ENCODE measurements at places on chromosomes 16 and 17.
A peak's percentile ranks its signal among the peaks of the same experiment; 100 is the strongest.

GRCh38 chr17:65346166-65346565 is 209.0 kb downstream of the RGS9 start:
- DNase-seq: no peak

DNA sequence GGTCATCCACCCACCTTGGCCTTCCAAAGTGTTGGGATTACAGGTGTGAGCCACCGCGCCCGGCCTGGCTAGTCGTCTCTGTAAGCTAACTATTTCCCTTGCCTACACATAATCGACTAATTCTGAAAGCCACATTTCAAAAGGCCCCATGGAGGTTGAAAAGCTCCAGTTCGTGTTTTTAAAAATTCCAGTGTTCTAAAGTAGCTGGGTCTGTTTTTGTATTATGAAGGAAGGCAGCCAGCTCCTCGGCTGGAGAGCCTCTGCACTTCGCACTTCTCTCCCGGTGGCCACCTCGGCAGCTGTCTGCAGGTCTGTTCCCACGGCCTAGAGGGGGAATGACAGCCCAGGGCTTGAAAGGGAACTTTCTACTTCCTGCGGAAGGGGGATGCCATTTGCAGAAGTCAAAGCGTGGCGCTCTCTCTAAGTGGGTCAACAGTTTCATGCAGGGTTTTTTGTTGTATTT is 16.9 kb downstream of the HASPIN start:
- peak; percentile 76 for DNase-seq

GRCh38 chr16:83269048-83269447 is 538.7 kb upstream of the HSBP1 start:
- no peak for DNase-seq

DNA sequence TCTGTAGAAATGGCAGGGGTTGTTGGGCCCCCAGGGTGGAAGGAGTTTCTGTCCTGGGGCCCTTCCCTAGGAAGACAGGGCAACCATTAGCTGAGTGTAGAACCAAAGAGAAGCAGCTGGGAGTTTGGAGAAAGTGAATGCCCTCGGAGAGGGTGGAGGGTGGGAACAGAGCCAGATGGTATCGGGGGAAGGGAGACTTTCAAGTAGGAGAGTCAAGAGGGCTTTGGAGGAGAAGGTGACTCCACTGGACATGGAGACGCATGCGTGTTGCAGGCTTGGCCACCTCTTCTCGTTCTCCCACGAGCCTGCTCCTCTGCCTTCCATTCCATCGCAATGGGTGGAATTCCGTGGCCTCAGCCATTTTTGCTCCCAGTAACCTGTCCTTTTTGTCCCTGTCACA is 19.4 kb downstream of the SLC47A1 start:
- DNase-seq: no peak

DNA sequence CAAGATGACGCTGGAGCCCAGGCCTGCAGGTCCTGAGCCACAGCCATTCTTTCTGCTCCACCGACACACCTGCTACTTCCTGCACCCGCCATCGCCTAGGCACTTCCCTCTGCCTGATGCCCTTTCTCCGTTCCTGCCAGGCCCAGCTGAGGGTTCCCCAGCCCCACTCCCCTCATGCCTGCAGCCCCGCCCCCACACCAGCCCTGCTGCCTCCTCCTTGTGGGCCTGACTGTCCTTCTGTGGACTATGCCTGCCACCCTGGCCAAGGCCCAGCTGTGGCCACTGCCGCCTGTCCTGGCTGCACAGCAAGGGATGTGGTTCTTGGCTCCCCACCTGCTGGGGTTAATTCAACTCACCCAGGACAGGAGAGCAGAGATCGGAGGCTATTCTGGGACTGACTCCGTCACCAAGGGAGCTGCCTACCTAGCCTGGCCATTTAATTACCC is 7.5 kb downstream of the NATD1 start:
- no peak for DNase-seq

- DNase-seq: no peak
Measured at GRCh38 chr17:64084940-64085649, 44.8 kb downstream of the ERN1 start.
